NCI-H2081 treated with DMSO at 0.1 percent for 48 hours (cell line): ENCODE measurements at places on chromosomes 7 and 10.

GRCh38 chr7:5690931-5691473 lies 90.5 kb downstream of the RNF216 start:
- DNase-seq, result no peak

DNA sequence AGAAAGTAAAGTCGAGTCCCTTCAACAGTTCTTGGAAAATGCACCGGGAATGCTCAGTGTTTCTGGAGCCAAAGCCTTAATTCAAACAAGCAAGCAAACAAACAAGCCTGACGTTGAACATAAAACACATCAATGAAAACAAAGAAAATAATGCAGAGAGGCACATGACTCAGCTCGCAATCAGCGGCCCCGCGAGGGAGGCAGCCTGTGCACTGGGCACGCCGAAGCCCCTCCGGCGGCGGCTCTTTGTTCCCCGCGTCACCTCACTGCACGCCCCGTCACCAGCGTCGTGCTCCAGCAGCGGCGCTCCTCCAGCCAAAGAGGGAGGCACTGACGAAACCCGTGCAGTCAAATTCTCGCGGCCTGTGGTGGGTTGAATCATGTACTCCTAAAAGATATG lies 151.5 kb downstream of the DNAJB6 start:
- DNase-seq, result no peak

DNA sequence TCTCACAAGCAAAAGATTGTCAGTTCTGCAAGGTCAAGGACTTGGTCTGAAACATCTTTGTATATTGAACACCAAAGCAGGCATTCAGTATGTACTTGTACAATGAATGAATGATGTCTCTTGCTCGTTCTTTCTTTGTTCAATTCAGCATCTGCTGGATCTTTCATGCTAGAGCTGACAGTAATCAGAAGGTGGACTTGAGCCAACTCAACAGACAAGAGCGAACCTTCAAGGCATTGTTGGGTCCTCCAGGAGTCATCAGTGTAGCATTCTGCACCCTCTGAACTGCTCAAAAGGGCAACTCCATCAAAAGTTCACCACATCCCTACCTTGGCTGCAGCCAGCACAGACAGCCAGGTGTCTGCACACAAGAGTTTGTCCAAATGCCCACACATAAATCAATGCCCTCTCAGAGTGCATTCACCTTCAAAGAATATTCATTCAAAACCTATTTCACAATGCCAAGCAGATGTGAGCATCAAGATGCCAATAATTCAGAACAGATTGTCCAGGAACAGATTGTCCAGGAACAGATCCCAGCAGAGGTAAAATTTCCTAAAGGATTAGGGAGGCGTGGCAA lies 386.7 kb downstream of the CALN1 start:
- no peak for DNase-seq

DNA sequence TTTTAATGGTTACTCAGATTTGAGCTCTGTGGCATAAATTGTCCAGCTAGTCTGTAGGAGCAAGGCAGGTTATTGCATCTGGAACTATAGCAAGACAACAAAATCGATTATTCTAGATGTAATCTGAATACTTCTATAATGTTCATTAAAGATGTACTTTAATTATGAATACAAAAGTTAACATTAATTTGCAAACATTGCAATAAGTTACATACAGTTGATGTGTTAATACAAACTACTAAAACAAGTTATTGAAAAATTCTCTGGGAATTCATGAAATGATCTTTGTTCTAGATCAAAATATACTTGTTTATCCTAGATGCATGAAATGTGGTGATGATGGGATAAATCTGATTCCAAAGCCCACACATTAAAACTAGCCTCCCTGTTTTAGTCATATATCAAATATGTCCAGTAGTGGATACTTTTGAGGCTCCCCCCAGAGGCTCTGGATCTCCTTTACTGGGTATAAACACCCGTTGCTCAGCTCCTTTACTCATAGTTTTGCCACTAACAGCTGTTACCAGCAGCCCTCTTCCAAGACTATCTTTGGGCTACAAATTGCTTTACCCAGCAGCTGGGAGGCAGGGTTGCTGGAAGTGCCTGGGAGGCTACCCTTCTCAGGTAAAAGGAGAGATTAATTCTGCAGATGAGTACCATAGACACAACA lies 78.1 kb downstream of the ARL4A start:
- DNase-seq, result no peak

- no peak for DNase-seq
Observed at GRCh38 chr10:103671126-103671895, 177.8 kb downstream of the NEURL1 start.

DNA sequence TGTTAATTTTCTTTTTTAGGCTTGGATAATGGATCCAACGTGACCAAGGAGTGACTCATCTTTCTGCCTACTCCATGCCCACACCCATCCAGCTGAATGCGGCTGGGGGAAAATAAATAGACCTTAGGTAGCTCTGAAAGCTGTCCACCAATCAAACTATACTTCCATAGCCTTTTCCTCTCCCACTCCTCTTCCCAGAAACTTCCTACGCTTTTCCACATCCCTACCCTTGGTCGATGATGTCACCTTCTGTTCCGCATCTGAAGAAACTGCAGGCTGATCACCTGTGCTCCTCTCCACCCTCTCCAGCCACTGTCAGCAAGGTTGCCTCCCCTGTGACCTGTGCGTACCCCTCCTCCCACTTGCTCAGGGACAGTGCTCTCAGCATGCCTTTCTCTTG lies 359.8 kb upstream of the KLF6 start:
- DNase-seq, result no peak

DNA sequence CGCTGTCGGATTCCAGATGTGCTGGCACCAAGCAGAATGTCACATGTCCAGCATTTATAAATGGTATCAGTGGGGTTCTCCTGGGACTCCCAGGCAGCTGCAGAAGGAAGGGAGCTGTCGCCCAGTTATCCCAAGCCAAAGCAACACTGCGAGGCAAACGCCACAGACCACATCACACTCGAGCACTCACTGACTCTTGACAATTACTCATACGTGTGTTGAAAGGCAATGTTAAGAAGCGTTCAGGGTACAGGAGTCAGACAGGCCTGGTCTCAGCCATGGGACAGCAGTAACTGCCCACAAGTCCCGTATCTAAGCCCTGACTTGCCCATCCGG lies 113.4 kb downstream of the DIP2C start:
- DNase-seq, result no peak

DNA sequence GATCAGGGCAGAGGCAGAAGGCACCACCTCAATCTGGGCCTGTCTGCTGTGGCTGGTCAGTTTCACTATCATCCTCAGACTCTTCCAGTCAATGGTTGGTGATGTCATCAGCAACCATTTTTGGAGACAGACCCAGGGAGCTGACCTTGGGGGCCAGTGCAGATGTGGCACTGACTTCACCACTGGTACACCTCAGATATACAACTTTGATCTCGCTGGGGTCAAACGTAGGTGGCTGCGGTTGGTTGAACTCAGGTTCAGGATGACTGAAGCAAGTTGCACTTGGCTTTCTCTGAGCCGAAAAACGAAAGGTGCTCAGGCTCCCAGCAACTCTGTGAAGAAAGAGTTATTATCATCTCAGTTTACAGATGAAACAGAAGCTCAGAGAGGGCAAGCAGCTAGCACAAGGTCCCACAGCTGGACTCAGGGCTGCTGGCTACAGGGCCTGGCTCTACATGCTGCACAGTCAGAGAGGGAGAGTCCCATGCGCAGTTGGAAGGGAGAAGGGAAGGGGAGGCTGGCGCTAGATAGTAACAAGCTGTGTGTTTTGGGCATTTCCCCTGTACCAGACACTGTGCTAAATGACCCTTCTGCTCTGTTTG lies 27.2 kb downstream of the ANKRD16 start:
- DNase-seq, result no peak

GRCh38 chr10:964321-964987 lies 23.8 kb upstream of the GTPBP4 start:
- no peak for DNase-seq

DNA sequence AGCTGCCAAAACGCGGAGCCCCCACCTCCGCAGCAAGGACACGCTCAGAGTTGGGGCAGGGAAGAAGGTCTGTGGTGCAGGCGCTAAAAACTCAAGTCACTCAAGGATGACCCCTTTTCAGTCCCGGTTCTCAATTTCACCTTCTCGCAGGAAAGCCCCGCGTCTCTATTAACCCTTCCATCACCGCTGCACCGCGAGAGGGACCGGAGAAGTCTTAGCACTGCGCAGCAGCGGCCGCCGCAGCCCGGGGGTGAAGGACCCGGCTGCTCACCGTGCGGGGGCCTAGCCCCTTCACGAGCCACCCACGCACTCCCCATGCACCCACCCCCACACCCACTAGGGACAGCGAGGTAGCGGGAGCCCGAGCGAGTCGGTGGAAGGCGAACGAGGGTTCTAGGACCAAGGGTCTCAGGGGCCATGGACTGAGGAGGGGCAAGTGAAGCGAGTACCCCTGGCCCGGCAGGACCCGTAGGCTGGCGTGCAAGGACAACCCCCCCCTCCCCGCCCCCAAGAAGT lies 162.9 kb downstream of the SH3PXD2A start:
- DNase-seq, result no peak

DNA sequence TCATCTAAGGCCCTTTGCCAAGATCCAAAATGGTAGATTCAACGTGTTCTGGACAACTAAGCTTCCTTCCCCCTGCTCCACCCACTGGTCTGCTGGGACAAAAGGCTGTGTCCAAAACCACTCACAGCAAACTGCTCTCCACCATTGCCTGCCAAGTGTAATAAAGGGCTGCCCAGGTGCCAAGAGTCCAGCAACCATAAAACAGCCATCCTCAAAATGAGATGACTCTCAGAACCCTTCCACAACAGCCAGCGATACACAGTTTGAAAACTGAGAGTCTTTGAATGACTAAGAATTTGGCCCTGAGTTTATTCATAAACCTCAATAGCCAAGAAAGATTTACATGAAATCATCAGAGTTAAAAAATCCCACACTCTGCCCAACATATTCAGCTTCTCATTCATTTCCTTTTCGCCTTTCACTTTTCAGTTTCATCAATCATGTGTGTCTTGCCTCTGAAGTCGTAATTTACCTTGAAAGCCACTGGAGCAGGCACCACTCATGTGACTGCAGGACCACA lies 658.1 kb upstream of the MGMT start:
- no peak for DNase-seq

DNA sequence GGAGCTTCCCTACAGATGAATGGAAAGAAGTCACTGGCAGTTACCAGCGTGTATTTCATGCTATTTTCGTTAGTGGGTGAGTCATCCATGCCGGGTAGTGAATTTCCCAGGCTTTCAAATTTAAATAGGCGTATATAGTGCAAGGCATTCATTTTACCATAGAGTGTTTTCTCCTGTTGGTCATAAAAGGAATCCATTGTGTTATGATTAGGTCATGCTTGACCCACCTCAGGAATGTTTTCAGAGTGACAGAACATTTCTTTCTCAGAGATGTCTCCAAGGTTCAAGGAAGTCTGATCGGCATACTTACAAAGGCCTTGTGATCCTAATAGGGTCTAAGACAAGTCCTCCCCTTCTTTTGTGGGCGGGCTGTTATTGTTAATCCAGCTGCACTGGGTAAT lies 110.7 kb downstream of the AKR1D1 start:
- DNase-seq, result no peak

DNA sequence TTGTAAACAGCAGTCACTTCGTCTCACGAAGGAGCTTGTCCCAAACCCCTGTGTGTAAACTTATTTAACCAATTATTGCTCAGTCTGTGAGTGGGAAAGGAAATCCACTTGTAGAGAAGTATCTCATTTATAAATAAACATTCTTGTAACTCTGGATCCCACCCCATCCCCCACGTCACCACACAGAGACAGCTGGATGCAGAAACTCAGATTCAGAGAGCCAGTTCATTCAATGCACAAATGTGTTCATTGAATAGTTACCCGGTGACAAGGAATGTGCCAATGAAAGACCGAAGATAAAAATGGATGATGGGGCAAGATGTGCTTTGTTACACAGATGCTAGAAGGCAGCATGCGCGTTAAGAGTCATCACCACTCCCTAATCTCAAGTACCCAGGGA lies 8.3 kb upstream of the OCM start:
- DNase-seq, result no peak

GRCh38 chr7:139389774-139390173 lies 30.1 kb downstream of the LUC7L2 start:
- DNase-seq, result no peak

GRCh38 chr10:43304687-43305333 lies 37.9 kb upstream of the RASGEF1A start:
- no peak for DNase-seq

- DNase-seq, result no peak
Observed at GRCh38 chr7:17502213-17503060, 204.0 kb downstream of the AHR start.
